ENCODE measurements at places on chromosomes 1 and 21. TPM values are rescaled to one million over a fixed set of nuclear protein-coding genes. Genes with fewer than 3 reads are reported as not detected.

GRCh38 chr1:190296453-190296852 lies 181.2 kb downstream of the BRINP3 start:
- DNase-seq: no peak

- DNase-seq: peak; percentile 37
Measured at GRCh38 chr21:35652872-35653271, 407.5 kb downstream of the SETD4 start.

GRCh38 chr1:184982002-184982954 lies 8.0 kb upstream of the NIBAN1 start:
- DNase-seq: peak; percentile 95

GRCh38 chr1:35737120-35737519 lies 18.4 kb upstream of the C1orf216 start:
- no peak for DNase-seq

GRCh38 chr1:206766251-206766856 lies 4.2 kb upstream of the IL19 start:
- DNase-seq: no peak

DNA sequence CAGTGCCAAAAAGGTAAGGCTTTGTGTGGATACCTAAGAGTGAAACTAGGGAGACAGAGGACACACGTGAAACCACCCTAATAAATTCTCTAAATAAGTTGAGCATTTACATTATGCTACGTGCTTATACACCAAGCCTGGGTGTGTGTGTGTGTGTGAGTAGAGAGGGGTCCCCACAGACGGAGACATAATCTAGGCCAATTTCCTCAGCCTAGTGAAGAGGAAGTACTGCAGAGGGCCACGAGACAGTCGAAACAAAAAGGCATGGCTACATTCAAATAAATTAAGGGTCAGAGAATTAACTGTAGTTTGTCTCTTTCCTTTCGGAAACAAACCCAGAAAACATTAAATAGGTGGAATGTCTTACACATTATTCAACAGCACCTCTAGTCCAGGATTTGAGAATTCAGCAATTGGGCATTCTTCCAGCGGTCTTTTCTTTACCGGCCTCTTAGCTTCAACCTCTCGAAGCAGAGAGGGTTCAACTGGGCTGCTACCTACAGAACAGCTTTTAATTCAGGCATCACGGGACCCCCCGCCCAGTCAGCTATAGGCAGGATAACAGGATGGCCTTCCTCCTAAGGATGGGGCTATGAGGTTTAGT lies 75.0 kb downstream of the DESI2 start:
- no peak for DNase-seq

- no peak for DNase-seq
Measured at GRCh38 chr1:206735553-206736031, 35.0 kb upstream of the IL19 start.

- DNase-seq: no peak
Measured at GRCh38 chr1:111990878-111991718, 1.6 kb upstream of the KCND3 start.

DNA sequence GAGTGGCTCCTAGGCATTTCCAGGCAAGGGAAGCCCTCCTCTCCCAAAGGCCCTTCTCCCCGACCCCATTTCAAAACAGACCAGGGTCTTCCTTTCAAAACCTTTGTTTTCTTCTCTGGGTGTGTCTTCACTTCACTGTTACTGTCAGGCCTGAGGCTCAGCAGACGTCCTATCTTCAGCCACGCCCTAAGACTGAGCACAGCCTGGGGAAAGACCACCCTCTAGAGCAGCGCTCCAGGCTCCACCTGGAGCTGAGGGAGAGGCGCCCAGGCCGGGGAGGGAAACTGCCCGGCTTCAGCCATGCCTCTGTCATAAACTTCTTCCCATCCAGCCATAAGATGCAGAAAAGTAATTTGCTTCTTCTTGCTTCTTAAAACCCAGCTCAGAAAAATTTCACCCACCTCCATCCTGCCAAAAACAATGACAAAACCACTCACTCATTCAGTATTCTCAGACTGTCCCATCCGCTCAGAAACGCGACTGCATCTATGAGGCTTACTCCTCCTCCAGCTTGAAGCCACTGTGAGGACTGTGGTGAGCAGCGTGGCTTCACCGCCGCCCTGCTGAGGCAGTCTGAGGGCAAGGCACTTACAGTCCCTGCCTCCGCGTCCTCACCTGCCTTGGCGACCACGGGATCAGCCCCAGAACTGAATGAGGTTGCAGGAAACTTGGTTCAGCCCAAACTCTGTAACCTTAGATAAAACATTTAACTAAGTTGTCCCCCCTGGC lies 36.1 kb downstream of the VN1R5 start:
- DNase-seq: no peak

GRCh38 chr1:27539901-27540861 lies 50.2 kb upstream of the WASF2 start:
- no peak for DNase-seq

DNA sequence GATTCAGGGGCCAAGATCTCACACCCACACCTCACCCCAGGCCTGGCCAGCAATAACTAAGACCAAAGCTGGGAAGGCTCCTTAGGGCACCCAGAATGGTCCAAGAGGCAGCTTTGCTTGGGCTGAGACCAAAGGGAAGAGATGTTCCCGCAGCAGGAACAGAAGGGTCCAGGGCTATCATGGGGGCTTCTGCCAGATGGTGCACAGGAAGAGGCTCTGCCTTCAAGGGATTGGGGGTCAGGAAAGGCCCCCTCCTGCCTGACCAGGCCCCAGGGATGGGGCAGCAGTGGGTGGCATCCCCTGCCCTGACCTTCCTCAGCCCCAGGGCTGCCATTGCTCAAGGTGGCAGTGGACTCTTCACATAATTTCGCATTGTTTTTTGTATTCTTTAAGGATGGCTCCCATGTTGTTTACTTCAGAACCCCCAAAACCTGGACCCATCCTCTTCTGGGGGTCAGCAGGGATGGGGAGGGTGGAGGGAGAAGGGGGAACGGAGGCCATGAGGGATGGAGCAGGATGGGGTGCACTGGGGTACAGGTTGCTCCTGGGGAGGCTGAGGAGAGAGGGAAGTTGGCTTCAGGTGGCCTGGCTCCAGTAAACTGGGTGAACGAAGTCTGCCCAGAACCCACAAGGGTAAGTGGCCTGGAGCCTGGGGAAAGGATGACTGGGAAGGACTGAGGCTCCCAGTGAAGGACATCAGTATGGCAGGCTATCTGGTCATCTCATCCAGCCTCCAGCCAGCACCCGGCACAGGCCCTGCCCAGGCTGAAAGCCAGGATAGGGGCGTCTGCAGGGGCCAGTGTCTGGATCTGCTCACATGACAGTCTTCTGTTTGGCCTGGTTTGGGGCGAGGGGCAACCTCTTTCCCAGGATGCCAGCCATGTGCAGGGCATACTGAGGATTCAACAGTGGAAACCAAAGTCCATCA lies 2.6 kb upstream of the NADK start:
- DNase-seq: no peak

- DNase-seq: no peak
Measured at GRCh38 chr1:235169986-235170385, 8.9 kb upstream of the RBM34 start.

Gene UBXN10
- 12.2 TPM for total RNA-seq

Gene IGSF3
- total RNA-seq: 2.5 TPM

Gene COL8A2
- total RNA-seq: 20.7 TPM

Gene AVPR1B
- total RNA-seq: not detected

Gene LCE2C
- not detected for total RNA-seq

Gene THEMIS2
- total RNA-seq: 29.5 TPM
